ENCODE measurements at places on chromosomes 7 and 10.
A peak's percentile ranks its signal among the peaks of the same experiment; 100 is the strongest.

- DNase-seq: no peak
Measured at GRCh38 chr10:46307281-46308112, 20.7 kb downstream of the ANTXRL start.

- DNase-seq: peak; percentile 80
Measured at GRCh38 chr10:101130984-101131961, at the start of gene TLX1. Gene TLX1 (plus strand): TSS chr10:101131300. CDS start chr10:101131542, 242 bp downstream.

- DNase-seq: no peak
Measured at GRCh38 chr10:51092402-51092801, 18.1 kb downstream of the PRKG1 start.

GRCh38 chr7:80677629-80678028 is 39.2 kb downstream of the CD36 start:
- DNase-seq: no peak

- no peak for DNase-seq
Measured at GRCh38 chr10:44378626-44379025, 6.3 kb downstream of the CXCL12 start.

DNA sequence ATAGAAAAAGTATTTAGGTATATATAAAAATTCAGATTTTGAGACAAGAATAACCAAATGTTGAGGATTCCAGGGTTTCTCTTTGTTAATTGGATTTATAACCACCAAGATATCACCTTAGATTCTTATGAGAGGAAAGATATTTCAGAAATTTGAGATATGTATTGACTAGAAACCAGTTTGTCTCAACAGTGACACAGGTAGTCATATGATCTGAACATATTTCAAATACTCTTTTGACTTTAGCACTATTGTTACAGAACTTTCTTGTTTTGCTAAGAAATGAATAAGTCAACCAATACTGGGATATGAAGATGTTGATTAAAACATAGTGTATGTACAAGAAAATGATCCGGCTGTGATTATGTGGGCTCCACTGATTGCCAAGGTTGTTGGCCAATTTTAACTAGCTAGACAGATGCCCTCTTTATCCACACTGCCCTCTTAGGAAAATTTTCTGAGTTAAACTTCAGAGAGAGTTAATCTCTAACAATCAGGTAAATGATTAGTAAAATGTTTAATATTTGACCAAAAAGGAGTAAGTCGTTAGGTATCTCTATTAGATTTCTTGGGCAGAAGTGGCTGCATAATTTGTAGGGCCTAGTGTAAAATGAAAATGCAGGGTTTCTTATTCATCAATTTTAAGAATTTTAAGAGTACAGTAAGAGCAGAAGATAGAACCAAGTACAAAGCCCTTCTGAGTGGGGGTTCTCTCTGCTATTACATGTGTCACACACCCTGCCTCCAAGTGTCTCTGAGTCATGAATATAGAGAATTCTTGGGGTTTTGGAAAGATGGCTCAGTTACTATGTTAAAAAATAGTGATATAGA is 376.0 kb downstream of the TFEC start:
- no peak for DNase-seq

- DNase-seq: no peak
Measured at GRCh38 chr10:132634241-132634946, 96.8 kb downstream of the INPP5A start.

- no peak for DNase-seq
Measured at GRCh38 chr10:87532696-87533095, 28.0 kb downstream of the MINPP1 start.

DNA sequence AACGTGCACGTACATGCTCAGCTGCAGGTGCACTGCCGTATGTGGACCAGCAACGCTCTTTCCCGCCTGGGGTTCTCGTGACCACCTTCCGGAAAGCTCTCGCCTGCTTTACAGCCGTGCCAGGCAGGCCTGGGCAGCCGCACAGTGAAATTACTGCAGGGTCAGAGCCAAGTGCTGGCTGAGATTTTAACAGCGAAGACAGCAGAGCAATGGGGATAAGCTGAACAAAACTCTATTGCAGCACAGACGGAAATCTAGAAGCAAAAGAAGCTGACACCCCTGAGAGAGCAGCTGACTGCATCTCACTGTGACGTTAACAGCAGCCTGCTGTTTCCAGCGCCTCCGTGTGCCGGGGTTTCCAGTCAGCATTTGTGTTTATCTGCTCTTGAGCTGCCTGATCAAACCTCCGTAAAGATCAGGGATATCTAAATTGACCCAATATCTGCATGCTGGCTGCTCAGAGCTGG is 179.0 kb downstream of the DIP2C start:
- DNase-seq: no peak

DNA sequence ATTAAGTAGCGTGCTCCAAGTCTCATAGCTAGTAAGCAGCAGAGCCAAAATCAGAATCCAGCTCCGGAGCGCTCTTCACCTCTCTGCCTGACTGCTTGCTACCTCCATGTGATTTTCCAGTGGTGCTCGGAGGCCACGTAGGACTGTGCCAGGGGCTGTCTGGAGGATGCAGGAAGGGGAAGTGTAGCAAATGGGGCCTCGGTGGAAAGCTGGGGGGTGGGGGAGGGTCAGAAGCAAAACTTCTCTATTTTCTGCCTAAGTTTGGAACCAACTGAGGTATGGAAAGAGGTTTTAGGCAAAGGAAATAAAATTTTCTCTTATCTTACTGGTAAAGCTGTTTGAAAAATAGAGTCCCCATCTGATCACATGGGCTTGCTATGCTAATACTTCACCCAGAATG is 108.7 kb downstream of the TBXAS1 start:
- DNase-seq: no peak

DNA sequence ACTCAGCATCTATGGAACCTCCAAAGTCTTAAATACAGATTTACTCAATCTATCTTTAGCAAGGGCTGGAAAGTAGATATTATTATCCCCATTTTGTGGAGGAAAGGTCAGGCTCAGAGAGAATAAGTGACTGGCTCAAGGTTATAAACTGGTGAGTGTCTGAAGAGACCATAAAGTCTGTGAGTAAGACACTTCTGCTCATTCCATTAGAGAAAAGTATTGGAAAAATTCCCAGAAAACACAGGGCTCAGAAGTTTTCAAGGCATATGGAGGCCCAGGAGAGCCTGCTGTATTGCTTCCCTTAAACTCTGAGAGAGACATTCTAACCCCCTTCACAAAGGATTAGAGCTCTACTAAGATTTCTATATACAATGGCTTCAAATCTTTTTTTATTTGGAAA is 134.8 kb downstream of the PCDH15 start:
- no peak for DNase-seq

- no peak for DNase-seq
Measured at GRCh38 chr10:59635502-59636290, 74.0 kb downstream of the SLC16A9 start.

DNA sequence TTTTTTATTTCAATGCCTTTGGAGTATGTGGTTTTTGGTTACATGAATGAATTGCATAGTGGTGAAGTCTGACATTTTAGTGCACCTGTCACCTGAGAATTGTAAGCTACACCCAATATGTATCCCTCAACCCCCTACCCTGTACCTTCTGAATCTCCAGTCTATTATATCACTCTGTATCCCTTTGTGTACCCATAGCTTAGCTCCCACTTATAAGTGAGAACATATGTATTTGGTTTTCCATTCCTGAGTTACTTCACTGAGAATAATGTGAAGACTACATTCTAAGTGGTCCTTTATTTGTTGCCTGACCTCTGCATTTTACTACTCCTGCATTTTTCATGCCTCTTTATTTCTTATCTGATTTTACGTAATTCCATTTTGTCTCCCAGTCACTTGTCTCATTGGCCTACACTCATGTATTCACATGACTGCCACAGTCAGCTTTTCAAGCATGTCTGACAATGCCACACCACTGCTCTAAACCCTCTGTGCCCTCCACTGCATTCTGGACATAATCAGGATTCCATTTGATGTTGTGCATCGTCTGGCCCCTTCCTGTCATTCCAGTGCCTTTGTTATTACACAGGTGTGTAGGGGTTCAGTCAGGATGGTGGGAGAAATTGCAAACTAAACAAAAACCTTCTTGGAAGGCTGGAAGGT is 1325.5 kb downstream of the XPNPEP1 start:
- DNase-seq: no peak

DNA sequence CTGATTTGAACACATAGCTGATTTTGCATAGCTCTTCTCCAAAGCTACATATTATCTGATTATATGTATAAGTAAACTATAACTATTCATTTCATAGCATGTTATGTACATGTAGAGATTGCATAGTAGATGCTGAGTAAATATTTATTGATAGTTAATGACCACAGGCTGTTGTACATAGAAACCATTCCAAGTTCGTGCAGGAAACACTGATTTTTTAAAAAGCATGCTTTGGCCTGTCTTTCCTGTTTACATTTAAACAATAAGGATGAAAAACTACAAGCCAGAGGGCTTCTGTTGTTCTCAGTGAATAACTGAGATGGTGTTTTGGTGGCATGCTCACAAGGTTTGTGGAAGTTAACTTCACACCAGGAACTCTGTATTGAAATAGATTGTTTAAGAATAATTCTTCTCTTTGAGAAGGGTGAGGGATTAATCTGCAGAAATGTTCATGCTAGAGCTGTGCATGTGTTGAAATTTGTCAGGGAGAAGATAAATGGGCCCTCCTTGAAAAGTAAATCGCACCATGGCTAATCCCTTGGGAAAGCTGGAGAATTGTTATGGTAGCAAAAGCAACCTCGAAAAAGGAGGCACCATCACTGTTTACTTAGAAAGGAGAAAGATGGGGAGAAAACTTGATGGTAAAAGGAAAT is 120.2 kb upstream of the SP8 start:
- no peak for DNase-seq

- DNase-seq: peak; percentile 13
Measured at GRCh38 chr10:115129752-115130151, 36.6 kb downstream of the ATRNL1 start.

- no peak for DNase-seq
Measured at GRCh38 chr10:111993872-111994426, 189.6 kb downstream of the GPAM start.

DNA sequence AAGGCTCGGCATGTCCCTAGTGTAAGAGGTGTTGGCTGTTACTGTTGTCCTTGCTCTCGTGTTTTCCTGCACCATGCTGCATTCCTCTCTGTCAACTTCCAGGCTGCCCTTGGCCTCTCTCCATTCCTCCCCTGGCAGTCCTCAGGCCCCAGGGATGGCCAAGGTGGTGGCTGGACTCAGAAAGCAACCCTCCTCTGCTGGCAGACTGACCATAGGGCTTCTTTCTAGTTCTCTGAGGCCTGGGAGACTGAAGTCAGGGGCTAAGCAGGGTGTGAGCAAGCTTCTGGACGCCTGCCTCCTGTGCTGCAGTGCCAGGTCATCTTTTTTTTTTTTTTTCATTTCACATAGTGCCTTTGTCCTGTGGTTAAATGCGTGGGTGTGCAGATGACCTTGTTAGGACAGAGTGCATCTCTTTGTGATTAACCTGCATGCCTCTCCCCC is 72.0 kb downstream of the GOLGA7B start:
- no peak for DNase-seq

DNA sequence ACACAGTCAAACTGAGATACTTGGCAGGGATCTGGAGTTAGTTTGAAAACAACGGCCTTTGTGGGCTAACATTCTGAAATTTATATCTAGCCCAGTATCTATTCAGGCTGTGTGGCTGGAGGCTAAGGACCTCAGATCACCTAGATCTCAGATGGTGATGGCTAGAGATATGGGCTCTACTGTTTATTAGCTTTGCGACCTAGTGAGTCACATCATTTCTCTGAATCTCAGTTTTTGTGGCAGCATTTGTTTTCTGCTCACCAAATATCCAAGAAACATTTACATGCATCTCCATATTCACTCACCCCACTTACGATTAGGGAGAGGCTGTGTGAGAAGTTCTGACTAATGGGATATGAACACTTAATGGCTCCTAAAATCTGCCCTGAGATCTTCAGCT is 503.9 kb downstream of the KIF20B start:
- no peak for DNase-seq

DNA sequence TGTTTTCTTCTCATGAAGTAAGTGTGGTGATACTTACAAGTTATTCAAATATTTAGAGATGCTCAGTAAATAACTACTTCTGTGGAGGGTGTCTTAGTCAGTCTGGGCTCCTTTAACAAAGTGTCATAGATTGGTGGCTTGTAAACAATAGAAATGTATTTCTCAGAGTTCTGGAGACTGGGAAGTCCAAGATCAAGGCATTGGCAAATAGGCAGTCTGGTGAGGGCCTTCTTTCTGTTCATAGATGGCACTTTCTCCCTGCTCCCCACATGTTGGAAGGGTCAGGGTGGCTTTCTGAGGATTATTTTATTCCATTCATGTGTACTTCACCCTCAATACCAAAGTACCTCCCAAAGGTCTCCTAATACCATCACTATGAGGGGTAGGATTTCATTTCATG is 18.4 kb downstream of the RPA3 start:
- no peak for DNase-seq

DNA sequence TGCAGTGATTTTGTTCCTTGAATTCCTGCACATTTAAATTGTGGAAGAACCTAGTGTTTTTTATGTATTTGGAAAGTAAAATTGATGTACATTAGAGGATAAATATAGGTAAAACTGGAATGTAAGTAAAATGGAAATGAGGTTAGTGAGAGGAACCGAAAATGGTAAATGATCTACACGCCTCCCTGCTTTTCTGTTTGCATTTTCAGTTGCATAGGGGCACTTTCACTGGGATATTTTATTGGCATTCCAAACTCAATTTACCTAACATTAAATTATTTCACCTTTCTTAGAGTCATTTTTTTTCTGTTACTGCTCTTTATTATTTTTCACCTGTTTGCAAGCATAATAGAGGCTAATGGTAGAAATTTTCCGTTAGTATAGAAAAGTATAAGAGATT is 8.0 kb downstream of the CDK13 start:
- DNase-seq: no peak

GRCh38 chr7:41536122-41536872 is 166.6 kb downstream of the INHBA start:
- DNase-seq: no peak

- no peak for DNase-seq
Measured at GRCh38 chr7:43791-44540, 148.4 kb upstream of the FAM20C start.
